Daoy (cell line): ENCODE measurements at places on chromosomes 13 and 19.

- no peak for DNase-seq
Measured at GRCh38 chr13:53017433-53017970, 11.1 kb upstream of the OLFM4 start.

GRCh38 chr13:22447132-22447886 is 733.5 kb upstream of the SGCG start:
- no peak for DNase-seq

DNA sequence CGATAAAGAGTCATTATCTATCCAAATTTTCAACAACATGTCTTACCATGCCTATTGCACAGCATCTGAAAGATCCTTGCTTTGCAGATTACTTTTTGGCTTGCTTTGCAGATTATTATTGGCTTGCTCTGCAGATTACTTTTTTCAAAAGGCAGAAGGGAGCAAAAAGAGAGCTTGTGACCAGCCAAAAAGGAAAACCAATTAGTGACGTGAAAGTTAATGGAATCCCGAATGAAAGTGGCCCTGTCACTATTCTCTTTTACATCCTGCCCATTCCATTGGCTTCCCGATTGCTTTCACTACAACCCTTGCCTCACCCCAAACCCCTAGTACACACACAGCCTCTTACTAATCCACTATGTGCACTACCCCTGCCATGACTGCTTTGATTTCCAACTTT is 81.3 kb downstream of the LHFPL6 start:
- DNase-seq = no peak

- peak; percentile 83 for DNase-seq
Measured at GRCh38 chr19:46542428-46543230, 47.0 kb upstream of the PNMA8B start.

DNA sequence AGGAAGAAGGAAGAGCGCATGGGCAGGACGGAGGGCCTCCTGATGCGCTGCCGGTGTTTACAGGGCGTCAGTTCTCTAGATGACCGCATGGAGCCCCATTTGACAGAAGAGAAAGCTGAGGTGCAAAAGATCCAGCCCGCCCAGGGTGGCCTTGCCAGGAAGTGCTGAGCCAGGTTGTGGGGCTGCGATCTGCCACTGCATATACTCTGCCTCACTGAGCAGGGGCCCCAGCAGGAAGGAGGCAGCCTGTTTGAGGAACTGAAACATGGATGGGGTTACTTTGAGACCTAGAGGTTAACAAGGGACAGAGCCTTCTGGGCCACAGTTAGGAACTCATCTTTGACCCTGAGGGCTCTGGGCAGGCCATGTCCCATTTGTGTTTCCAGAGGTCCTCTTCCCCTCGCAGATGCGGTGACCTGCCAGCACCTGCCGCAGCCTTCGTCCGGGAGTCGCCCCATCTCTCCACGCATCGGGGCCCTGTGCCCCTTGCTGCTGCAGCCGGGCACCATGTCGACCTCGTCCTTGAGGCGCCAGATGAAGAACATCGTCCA is 3.2 kb downstream of the EPN1 start:
- no peak for DNase-seq

DNA sequence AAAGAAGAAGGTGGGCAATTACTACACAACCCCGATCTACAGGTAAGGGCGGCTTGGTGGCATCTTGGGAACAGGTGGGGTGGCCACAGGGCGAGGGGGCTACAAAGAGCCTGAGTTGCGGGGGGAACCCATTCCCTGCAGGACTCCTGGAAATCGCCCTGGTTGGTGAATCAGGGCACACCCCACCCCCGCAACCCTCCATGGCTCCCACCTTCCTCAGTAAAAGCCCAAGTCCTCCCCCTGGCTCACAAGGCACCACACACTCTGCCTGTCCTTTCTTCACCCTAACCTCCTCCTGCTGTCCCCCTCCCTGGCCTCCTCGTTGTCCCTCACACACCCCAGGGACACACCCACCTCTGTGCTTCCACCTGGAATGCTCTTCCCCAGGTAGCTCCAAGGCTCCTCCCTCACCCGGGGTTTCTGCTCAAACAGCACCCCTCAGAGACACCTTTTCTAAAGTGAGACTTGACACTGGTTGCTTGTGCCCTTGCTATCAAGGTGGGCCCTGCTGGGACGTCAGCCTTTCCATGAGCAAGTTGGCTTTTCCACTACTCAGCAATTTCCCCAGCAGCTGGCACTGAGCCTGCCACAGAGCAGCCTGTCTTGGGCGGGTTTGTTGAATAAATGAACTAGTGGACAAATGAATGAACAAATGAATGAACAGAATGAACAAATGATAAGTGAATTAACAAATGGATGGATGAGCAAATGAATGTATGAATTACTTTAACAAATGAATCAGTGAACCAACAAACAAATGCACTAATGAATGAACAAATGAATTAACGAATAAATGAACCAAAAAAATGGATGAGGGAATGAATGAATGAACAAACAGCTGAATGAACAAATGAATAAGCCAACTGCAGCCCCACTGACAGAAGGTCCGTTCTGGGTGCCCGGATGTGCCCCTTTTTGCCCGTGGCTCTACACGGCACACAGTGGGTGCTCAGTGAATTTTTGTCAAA is 6.2 kb upstream of the MRI1 start:
- no peak for DNase-seq

GRCh38 chr13:65410791-65411190 is 1819.3 kb downstream of the PCDH9 start:
- no peak for DNase-seq

DNA sequence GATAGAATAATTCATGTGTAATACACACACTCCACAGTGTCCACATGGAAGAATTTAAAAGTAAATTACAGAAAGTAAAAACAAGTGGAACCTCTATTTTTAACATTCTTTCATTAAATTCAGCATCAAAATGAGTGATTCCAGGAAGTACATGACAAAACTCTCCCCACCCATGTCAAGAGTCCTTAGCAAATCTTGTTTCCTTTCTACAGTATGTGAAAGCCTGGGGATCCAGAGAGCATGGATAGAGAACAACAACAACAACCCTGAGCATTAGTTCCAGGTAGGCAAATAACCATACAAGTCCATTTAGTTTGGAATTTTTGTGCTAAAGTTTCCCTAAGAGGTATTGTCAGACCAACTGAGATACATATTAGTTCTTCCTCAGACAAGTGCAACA is 267.9 kb downstream of the ENOX1 start:
- no peak for DNase-seq

DNA sequence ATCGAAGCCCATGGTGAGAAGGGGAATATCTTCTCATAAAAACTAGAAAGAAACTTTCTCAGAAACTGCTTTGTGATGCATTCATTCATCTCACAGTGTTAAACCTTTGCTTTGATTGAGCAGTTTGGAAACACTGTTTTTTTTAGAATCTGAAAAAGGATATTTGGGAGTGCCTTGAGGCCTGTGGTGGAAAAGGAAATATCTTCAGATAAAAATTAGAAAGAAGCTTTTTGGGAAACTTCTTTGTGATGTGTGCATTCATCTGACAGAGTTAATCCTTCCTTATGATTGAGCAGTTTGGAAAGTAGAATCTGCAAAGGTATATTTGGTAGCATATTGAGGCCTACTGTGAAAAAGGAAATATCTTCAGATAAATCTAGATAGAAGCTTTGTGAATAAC is 1594.9 kb downstream of the UQCRFS1 start:
- no peak for DNase-seq

DNA sequence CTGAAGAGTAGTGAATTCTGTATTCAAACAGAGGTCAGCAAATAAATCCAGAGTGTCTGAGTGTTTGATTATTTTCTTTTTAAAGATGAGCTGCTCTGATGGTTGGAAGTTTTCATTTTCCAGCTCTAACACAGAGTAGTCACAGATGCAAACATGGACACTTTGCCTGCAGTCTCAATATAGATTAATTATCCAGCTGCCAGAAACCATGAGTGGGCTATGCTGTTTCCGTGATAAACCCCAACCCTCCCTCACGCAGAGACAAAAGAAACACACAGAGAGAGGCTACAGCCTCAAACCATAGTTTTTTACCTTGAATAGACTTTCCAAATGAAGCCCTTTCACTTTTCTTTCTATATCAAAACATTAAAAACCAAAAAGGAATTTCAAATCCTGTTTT is 884.7 kb downstream of the DIAPH3 start:
- no peak for DNase-seq

- DNase-seq = no peak
Measured at GRCh38 chr13:110886870-110887596, 27.8 kb downstream of the ANKRD10 start.

GRCh38 chr13:64158908-64159307 is 2743.3 kb upstream of the PCDH20 start:
- no peak for DNase-seq

DNA sequence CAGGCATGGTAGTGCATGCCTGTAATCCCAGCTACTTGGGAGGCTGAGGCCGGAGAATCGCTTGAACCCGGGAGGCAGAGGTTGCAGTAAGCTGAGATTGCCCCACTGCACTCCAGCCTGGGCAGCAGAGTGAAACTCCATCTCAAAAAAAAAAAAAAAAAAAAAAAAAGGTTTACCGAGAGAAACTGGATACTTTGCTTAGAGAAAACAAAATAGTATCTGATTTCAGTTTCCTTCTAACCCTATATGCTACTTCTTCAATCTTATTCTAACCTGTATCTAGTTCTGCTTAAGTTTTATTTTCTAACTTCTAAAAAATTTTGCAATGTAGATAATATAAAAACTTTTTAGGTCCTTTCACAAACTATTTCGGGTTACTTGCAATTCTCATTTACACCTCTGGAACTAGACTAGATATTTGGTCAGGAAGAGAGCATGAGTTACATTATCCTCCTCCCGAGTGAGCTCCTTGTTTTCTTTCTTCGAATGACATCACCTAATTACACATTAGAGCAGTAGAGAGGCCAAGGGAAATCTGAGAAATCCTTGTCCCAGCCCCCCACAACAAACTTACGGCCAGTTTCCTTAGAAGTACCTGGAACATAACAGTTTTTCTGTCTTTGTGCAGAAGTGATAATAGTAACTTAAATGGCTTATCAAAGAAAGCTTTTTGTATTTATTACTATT is 128.9 kb downstream of the B3GLCT start:
- DNase-seq = peak; percentile 13

GRCh38 chr19:4057931-4058692 is 8.6 kb downstream of the ZBTB7A start:
- peak; percentile 93 for DNase-seq

GRCh38 chr13:97077341-97077740 is 83.1 kb upstream of the OXGR1 start:
- DNase-seq = no peak

DNA sequence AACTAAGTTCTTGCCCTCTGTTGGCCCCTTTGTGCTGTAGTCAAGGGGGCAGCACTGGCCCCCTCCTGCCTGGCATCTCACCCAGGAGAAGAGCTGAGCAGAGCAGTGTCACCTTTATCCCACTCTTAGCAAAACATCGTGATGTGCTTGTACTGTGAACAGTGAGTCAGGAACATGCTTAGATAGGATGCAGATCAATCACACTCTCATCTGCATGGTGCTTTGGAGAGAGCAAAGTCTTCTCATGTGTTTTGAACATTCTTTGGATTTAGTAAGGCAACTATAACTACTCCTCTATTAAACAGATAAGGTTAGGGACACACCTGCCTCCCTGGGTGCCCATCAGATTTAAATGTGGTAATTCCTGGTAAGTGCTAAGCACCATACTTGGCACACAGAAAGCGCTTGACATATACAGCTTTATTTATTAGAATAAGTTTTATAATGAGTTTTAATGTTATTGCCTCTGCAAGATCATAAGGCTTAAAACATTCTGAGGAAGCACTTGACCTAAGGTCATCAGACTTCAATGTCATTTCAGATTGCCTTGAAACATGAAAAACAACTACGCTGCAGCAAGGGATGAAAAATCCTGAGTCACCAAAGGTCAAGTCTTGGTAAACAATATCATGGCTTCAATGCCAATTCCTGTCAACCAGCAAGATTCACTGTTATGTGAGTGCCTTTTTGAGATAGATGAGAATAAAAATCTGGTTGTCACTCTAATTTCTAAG is 82.4 kb upstream of the IRS2 start:
- no peak for DNase-seq

GRCh38 chr19:36225219-36225892 is 10.4 kb downstream of the ZNF146 start:
- peak; percentile 5 for DNase-seq
